A549 treated with GW870086 at 1 μM for 4 hours (cell line): ENCODE measurements at places on chromosomes 16 and 17. TPM values are rescaled to one million over a fixed set of nuclear protein-coding genes. Genes with fewer than 3 reads are reported as not detected.

The IRX5 gene
- 1.4 to 2.2 TPM (median 1.9 TPM) in 5 replicates for total RNA-seq

The KRT40 gene
- not detected in 5 replicates for total RNA-seq

The TNFAIP1 gene
- total RNA-seq, result 41.1 to 53.5 TPM (median 47.7 TPM) in 5 replicates

The RHBDL1 gene
- 0.56 to 1.4 TPM (median 1.3 TPM) in 5 replicates for total RNA-seq

The CHTF8 gene
- 102 to 124 TPM (median 119 TPM) in 5 replicates for total RNA-seq

The CLDN9 gene
- 0.23 to 0.48 TPM (median 0.29 TPM) in 5 replicates for total RNA-seq

The CRISPLD2 gene
- 3.2 to 4.3 TPM (median 3.7 TPM) in 5 replicates for total RNA-seq

The NLK gene
- 6.4 to 9.8 TPM (median 9.2 TPM) in 5 replicates for total RNA-seq

The CCL22 gene
- 0.03 to 0.09 TPM (median 0.07 TPM) in 3 of 5 replicates, not detected in the others for total RNA-seq

The OR1D2 gene
- total RNA-seq, result not detected in 5 replicates
